ENCODE measurements at places on chromosomes 4 and X.

- no peak for DNase-seq
Measured at GRCh38 chr4:5381961-5382441, 326.4 kb downstream of the EVC2 start.

DNA sequence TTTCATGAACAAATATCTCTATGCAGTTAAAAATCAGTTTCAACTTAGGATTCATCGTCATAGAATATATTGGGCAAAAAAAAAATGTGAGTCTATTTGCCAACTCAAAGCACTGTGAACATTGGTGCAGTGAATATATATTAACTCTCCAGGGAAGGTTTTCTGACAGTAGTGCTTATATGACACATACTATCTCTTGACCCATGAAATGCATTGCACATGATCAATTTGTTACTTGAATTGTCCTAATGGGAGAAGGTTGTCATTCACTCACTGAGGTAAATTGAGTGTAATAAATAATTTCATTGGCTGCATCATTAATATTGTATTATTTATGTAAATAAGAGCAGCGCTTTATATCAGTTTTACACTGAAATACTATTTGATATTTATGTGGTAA is 2458.5 kb downstream of the ARAP2 start:
- DNase-seq, result no peak

- no peak for DNase-seq
Measured at GRCh38 chr4:15990570-15991285, 27.8 kb upstream of the FGFBP2 start.

DNA sequence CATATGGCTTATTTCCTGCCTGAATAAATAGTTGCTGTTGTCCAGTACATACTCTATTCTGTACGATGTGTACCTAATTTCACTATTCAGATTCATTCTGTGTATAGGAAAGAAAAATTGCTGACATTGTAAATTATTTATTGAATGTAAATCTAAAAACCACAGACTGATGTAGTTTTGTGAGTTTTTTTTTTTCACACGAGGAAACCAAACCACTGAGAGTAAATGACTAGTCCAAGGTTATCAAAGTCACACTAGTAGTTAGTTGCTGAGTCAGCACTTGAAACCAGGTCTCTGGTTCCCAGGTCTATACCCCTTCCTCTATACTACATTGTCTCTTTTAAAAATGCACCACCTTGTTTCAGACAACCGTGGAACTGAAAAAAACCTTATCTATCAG is 298.3 kb upstream of the DIAPH2 start:
- DNase-seq, result no peak

DNA sequence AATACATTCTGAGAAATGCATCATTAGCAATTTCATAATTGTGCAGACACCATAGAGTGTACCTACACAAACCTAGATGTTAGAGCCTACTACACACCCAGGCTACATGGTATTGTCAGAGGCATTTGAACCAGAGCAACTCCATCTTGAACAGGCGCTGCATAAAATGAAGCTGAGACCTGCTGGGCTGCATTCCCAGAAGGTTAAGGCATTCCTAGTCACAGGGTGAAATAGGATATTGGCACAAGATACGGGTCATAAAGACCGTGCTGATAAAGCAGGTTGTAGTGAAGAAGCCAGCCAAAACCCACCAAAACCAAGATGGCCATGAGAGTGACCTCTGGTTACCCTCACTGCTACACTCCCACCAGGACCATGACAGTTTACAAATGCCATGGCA is 116.4 kb downstream of the LARP7 start:
- DNase-seq, result no peak

GRCh38 chr4:74189331-74190043 is 31.6 kb downstream of the MTHFD2L start:
- peak; percentile 68 for DNase-seq

DNA sequence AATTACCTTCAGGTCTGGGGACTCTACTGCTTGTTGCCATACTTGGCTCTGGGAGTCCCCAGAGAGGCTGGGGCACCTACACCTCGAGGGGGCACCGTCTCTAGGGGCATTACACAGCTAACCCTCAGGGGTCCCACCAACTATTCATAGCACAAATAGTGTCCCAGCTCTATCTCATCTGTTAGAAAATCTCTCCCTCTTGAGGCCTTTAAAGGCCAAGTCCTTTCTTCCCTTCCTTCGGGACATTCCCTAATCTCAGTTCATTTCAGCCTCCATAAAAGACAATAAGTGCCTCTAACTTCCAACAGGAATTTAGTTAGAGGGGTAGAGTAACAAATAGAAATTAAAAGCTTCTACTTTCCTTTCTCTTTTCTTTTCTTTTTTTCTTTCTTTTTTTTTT is 55.8 kb upstream of the SORBS2 start:
- DNase-seq, result no peak

GRCh38 chr4:77818602-77819403 is at the start of gene CNOT6L:
CNOT6L (minus strand) TSS chr4:77819368; CDS start chr4:77819308, 60 bp downstream.
- peak; percentile 71 for DNase-seq

GRCh38 chr4:71303850-71304249 is 35.0 kb upstream of the SLC4A4 start:
- no peak for DNase-seq
